ENCODE measurements at places on chromosomes 13 and 19.

DNA sequence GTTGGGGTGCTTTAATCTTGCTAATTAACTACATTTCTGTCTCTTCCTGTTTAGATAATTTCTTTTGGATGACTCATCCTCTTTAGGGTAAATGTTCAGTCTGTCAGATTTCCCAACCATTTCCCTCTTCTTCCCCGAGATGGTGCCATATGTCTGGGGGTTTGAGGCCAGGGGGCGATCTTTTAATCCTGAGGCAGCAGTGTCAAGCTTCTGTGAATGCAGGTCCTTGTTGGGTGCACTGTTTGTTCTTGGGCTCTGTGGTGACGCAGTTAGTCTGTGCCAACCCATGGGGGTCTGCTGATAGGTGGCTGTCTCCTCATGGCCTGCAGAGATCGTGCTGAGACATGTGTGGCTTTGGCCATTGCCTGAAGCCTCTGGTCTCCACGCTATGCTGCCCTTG, 420.4 kb downstream of the NDFIP2 start:
- peak; percentile 24 for DNase-seq

- DNase-seq: no peak
Observed at GRCh38 chr13:40197936-40198595, 468.4 kb downstream of the FOXO1 start.

DNA sequence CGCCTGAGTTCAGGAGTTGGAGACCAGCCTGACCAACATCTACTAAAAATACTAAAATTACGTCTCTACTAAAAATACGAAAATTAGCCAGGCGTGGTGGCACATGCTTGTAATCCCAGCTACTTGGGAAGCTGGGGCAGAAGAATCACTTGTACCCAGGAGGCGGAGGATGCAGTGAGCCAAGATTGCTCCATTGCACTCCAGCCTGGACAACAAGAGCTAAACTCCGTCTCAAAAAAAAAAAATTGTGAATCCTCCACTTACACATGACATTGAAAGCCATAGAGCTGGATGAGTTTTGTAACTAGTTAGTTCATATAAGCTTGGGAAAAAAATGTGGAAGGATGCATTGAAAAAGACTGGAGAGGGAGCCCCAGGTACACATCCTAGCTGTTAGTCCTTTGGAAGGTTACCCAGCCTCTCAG, 452 bp upstream of the PSMD8 start:
- DNase-seq: no peak

DNA sequence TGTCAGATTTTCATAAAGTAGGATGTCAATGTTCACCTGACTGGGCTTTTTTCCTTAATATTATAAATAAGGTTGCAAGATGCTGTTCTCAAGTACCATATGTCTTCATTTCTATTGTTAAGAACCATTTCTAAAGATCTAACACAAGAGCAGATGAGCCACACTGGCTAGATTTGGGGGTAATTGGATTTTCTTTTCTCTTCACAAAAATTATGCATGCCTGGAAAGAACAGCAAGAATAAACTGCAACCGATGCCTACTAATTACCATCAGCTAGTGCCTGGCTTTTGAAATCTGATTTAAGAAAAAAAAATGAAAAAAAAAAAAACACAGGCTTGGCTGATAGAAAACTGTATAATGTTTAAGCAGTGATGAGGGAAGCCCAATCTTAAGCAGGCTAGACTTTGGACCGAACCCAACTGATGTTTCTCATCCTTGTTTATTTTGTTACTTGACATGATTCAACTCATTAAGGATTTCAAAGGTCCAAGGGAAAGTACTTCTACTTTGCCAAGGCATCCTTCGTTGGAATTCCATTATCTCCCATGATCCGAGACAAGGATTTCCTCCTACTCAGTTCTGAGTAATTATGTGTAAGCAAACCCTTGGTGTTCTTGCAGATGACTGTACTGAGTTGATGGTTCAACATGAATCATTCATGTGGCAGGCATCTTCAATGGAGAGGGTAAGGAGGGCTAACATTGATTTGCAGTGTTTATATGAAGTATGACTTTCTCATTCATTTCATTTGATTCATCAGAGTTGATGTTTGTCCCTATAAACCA, 300.5 kb downstream of the SPRY2 start:
- DNase-seq: no peak

DNA sequence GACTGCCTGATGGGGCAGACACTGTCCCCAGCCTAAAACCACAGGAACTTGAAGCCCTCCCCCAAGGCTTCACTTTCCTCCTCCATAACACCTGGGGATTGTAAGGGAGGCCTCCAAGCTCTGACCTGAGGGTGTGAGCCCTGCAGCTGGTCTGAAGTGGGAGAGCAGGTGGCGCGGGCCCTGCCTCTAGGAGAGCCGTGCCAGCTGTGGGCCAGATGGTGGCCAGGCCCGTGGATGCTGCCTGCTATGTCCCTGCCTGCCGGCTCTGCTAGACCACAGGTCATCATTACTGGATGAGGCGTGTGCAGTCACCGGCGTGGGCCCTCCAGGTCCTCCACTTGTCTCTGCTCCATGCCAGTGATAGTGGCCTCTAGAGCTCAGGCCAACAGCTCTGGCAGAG, 3.5 kb upstream of the KLHL26 start:
- no peak for DNase-seq

DNA sequence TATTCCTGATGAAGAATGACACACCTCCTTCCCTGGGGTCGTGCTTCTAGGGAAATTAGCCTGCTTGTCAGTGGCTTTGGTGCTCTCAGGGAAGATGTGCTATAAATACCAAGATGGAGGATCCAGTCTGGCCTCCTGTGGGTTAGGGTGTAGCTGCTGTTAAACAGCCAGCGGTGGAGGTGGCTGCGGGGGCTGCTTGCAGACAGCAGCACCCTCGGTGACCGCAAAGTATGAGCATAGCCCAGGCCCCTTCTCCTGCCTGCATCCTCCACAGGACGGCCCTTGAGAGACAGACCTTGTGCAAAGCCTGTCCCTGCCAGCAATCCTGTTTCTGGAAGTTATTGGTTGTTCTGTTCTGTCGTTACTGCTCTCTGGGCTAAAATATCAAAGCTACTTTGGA, 11.4 kb downstream of the VSTM2B start:
- DNase-seq: no peak

GRCh38 chr13:32267836-32268439, 47.2 kb downstream of the ZAR1L start:
- no peak for DNase-seq

DNA sequence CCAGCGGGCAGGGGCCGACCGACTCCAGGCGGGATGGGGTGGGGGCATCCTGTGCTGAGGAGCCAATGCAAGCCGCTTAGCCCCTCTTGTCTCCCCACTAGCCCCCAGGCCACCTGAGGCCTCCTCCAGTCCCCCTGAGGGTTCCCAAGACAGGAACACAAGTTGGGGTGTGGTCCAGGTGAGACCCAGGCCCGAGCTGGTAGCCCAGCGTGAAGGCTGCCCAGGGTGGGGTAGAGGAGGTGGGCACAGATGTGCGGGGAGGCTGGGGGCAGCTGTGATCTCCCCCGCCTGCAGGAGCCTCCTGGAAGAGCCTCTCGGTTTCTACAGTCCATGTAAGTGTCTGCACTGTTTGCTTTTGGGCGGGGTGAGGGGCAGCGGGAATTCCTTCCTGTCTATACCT, 10.4 kb downstream of the TLE6 start:
- DNase-seq: no peak

DNA sequence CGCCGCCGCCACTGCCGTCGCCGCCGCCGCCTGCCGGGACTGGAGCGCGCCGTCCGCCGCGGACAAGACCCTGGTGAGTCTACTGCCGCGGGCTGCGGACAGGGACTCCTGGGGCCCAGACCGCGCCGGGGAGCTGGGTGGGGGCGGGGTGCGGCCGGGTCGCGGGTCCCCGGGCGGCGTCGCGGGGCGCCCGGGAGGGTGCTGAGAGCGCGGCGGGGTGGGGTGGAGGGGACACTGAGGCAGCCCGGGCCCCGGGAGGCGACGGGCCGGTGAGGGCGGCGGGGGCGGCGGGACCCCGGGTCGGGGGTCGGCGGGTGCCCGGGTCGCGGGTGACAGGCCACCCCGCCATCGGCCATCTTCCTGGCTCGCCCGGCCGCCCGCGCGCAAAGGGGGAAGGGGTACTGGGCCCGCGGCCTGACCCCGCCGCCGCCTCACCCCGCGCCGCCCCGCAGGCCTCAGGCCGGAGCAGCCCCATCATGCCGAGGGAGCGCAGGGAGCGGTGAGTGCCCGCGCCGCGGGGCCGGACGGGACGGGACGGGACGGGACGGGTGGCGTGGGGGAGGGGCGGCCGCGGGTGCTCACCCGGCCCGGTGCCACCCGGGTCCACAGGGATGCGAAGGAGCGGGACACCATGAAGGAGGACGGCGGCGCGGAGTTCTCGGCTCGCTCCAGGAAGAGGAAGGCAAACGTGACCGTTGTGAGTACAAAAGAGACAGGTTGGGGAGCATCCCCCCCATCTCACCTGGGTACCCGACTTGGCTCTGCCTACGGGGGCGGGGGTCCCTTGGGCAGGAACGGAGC, 489 bp downstream of the CCNE1 start:
- DNase-seq: no peak

GRCh38 chr19:52094526-52095130, 937 bp downstream of the ZNF841 start:
- no peak for DNase-seq

DNA sequence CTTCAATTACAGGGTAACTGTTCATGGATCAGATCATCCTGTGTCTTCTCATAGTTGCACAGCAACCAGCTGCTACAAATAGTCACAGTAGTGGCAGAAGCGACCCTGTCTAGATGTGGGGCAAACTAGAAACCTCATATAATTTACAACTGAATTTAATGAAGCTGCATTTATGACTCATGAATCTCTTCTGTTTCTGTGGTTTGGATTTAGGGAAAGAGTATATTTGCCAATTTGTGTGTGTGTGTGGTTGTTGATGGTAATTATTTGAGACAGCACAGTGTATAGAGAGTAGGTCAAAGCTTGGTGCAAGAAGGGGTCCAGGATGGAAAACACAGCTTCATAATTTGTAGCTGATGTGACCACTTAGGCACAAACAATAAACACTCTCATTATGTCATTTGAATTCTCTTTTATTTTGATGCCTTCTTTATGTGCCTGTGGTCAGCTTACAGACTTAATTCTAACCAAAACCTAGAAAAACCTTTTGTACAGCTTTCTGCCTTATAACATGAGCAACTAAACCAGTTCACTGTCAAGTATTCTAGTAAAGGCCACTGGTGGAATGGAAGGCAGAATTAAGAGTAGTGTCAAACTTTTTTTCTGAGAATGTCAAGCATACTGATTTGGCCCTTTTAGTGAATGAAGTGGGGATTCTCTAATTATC, 218.1 kb downstream of the TBC1D4 start:
- no peak for DNase-seq

GRCh38 chr19:1408300-1409203, 1.2 kb downstream of the DAZAP1 start:
- no peak for DNase-seq
